SK-N-SH treated with all-trans-retinoic acid at 6 μM for 48 hours (cell line): ENCODE measurements at places on chromosomes 3 and 15.

DNA sequence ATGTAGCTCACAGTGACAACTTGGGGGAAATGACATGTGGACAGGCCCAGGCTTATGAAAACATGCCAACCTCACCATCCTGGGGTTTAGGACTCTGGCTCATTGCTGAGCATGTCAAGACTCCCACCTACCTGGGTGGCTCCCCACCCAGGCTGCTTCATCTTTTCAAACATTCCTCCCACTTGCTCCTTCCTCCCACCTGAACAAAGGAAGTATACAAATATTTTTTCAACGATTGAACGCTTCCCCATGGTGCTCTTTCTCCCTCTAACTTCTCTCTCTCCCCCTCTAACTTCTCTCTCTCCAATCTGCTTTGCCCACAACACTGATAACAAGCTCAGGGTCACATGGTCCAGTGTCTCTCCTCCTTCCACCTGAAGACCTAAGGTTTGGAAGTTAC, 27.7 kb upstream of the CPEB1 start:
- ATAC-seq, result no peak

- peak; percentile 68 for ATAC-seq
Observed at GRCh38 chr3:29764603-29765254, 483.9 kb downstream of the RBMS3 start.

GRCh38 chr3:143171141-143171980, 51.8 kb downstream of the CHST2 start:
- peak; percentile 64 for ATAC-seq

DNA sequence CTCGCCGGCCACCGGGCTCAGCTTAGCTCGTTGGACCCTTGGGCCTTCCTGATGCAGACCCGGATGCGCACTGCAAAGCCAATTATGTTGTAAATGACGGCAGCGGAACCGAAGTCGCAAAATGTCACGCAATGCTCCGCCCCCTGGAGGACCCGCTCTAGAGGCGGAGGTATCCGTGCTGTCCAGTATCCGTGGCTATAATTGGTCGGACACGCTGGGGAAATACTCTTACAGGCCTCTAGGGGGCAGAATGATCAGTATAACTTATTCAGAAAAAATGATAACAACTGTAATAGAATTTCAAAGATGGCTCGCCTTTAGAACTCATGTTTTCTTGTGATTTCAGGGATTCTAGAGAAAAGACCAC, at the start of gene PRR23B:
PRR23B (minus strand) TSS at position 59 of the 367 bp plus-strand sequence. CDS start 265 bp downstream, outside the sequence.
- ATAC-seq, result no peak

DNA sequence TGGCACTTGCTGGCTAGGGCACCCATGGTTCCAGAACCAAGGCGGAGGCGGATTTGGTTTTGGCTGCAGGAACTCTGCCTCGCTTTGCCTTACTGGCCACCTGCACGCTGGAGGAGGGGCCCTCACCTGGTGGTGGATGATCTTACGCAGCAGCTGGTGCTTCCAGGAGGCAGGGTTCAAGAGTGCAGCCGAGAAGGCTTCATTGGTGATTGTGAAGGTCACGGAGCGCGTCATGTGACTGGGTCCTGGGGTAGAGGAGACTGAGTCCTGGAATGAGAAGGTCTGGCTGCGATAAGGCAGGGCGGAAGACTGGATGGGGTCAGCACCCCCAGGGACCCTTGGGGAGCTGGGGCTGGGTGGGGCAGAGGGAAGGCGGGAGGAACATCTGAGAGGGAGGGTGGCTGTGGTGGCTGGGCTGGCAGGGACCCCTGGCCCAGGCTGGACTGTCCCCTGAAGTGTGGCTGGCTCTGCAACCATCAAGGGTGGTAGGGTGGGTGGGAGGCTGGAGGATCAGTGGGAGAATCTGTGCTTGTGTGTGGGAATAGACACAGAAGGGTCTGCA, 25.8 kb upstream of the GOLGA6C start:
- no peak for ATAC-seq

DNA sequence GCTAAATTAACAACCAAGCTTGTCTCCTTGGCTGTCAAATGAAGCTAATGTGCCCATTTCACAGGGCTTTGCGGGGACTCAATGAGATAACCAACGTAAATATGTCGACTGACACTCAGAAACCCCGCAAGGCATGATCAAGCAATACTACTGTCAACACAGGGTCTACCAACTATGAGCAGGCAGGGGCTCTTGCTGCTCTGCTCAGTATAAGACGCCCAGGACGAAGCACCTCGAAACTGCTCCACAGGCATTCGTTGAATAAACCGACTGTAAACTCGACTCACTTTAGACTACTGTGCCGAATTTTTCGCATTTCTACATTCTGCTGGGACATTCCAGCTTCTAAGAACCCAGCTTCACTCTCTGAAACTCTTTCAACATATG, 55.0 kb downstream of the FEZF2 start:
- peak; percentile 39 for ATAC-seq

GRCh38 chr3:73540969-73541740, 83.6 kb downstream of the PDZRN3 start:
- ATAC-seq, result no peak; the same call in 2 of the 3 replicates

DNA sequence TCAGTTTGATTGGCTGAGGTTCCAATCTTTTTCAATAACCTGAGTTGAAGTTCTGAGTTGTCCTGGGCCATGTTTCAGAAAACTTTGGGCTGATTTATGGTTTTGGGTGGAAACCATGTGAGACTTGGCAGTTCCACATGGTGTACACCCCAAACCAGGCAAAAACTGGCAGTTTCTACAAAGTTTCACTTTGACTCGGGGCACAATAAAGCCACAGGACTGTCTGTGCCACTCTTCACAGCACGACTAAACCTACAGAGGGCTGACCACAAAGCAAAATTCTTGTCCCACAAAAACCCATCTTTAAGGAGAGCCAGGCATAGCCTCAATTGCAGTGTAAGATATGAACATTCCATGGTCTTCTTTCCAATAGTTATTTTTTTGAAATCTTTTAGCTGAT, 155.0 kb downstream of the DUT start:
- ATAC-seq, result no peak

DNA sequence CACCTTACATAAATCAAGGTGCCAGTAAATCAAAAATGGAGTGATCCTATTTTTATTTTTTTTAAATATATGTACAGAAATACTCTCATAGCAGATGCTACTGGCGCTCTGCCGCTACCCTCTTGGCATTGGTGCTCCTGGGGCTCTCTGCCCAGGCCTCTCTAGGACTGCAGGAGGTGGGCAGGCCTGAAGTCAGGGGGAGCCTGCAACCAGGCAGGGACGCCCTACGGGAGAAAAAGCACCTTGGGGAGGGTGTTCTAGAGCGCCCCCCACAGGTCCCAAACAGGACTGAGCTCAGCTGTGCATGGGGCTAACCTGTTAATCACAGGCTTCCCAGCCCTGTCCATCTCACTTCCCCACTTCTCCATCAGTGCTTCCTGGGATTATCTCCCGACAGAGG, 192.5 kb downstream of the SHQ1 start:
- ATAC-seq, result no peak

- no peak for ATAC-seq
Observed at GRCh38 chr3:100613721-100614390, 4.5 kb downstream of the ADGRG7 start.

DNA sequence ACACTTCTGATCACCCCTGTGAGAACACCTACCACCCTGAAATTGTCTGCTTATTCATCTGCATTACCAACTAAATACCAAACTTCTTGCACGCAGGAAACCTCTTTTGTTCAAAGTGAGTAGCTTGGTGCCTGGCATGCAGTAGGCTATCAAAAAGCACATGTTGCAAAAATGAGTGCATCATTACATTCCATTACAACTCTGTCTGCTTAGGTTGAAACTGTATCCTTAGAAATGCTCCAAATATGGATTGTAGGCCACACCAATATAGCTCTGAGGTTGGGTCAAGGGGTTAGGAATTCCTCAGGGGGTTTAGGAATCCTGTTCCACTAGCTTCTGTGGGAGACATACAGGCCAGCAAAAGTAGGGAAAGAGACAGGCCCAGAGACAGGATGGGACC, 107.2 kb downstream of the THRB start:
- peak; percentile 65 for ATAC-seq

DNA sequence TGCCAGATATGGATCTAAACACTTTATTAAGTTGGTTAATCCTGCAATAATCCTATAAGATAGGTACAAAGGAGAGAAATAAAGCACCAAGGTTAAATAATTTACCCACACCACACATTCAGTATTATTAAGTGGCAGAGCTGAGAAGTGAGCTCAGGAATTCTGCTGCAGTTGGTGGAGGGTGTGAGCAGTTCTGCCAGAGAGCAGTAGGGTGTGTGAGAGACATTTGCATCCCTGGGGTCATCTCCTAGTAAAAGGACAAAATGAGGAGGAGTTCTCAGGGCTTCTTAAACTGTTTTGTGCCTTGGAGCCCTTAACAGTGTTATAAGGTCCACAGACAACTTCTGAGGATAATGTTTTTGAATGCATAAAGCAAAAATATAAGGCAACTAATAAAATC, 484.5 kb downstream of the TAFA4 start:
- ATAC-seq, result no peak

DNA sequence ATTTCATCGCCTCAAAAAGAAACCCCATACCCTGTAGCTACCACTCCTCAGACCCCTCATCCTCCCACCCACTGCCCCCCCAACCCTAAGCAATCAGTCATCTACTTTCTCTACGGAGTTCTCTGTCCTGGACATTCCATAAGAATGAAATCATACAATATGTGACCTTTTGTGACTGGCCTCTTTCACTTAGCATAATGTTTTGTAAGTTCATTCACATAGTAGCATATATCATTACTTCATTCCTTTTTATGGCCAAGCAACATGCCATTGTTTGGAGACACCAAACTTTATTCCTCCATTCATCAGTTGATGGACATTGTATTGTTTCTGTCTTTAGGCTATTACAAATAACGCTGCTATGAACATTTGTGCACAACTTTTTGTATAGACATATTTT, 64.2 kb downstream of the TNIK start:
- ATAC-seq, result no peak; the same call in 1 of the 3 replicates

GRCh38 chr3:39327746-39328349, 1.7 kb upstream of the CCR8 start:
- no peak for ATAC-seq

- ATAC-seq, result no peak
Observed at GRCh38 chr3:48623851-48624547, 2.4 kb upstream of the TMEM89 start.

GRCh38 chr3:8451696-8452095, 49.9 kb upstream of the LMCD1 start:
- ATAC-seq, result peak; percentile 82

GRCh38 chr15:78127882-78128281, 3.4 kb downstream of the CIB2 start:
- no peak for ATAC-seq

- ATAC-seq, result peak; percentile 93
Observed at GRCh38 chr3:134211797-134212196, 38.9 kb downstream of the RYK start.

GRCh38 chr15:101221902-101222301, 29.9 kb downstream of the CHSY1 start:
- ATAC-seq, result no peak

GRCh38 chr3:13364602-13365271, 55.4 kb downstream of the NUP210 start:
- no peak for ATAC-seq

DNA sequence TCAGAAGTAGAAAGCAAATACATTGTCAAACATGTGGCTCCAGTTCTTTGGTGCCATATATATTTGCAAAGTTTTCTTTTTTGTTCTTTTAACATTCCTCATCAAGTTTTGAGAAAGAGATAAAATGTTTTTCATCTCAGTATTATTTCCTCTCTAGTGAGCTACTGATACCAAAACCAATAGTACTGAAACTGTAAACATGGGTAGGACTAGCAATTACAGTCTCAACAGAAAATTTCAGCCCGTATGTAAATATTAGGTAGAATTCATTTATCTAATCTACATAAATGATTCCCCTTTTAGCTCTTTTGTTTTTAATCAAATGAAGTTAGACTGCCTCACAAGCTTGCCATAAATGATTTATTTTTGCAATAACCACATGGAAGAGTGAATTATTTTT, 21.4 kb downstream of the SECISBP2L start:
- ATAC-seq, result no peak

GRCh38 chr3:150216866-150217600, 191.1 kb upstream of the TSC22D2 start:
- ATAC-seq, result no peak

- no peak for ATAC-seq
Observed at GRCh38 chr3:143830063-143830462, 18.2 kb downstream of the SLC9A9 start.

- no peak for ATAC-seq
Observed at GRCh38 chr3:37143821-37144220, 30.6 kb downstream of the LRRFIP2 start.

DNA sequence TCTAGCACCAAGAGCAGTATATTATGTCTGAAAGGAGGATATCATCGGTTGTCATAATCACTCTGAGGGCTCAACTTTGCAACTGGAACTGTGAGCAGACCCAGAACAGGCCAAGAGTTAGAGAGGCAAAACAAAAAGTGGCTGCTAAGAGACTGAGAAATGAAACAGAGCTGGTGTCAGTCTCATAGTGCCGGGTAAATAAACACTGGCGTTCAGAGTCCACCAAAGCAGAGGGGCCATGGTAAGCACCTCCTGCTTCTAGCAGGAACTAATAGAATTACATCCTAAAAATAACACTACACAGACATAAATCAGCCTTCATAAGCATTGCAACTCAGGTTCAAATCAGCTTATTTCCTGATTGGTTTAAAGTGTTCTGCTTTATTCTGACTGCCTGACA, 10.3 kb upstream of the IL12A start:
- ATAC-seq, result no peak; the same call in 2 of the 3 replicates

- no peak for ATAC-seq
Observed at GRCh38 chr3:134903837-134904236, 108.8 kb downstream of the EPHB1 start.

GRCh38 chr15:99507504-99508310, 58.1 kb upstream of the MEF2A start:
- peak; percentile 56 for ATAC-seq

- ATAC-seq, result no peak
Observed at GRCh38 chr3:135368316-135368715, 573.3 kb downstream of the EPHB1 start.

GRCh38 chr15:63323798-63324563, 46.6 kb downstream of the APH1B start:
- peak; percentile 53; the same call in 2 of the 3 replicates for ATAC-seq

- 0 out of 3 replicates have a peak, but pooled peaks have one; percentile 0 for ATAC-seq
Observed at GRCh38 chr3:52532838-52533622, 627 bp downstream of the NT5DC2 start.

DNA sequence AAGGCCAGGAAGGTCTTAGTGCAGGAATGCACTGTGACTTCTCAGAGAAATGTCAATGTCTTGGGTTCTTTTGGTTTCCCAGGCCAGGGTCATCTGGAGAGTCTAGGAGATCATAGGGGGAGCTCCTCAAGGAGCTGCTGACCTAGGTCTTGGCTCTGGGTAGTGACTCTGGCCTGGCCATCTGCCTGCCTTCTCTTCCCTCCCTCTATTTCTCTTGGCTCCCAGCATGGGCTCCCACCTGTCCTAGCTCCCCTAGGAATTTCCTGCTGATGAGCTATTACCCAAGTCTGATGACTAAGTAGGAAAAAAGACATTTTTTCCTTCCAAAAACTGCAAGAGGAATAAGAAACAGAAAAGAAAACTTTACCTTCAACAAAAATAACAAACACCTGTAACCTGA, 57.4 kb downstream of the BSN start:
- ATAC-seq, result no peak
